ENCODE measurements at places on chromosomes 11 and 22.

- no peak for DNase-seq
Measured at GRCh38 chr11:1381793-1382425, 7.8 kb upstream of the BRSK2 start.

DNA sequence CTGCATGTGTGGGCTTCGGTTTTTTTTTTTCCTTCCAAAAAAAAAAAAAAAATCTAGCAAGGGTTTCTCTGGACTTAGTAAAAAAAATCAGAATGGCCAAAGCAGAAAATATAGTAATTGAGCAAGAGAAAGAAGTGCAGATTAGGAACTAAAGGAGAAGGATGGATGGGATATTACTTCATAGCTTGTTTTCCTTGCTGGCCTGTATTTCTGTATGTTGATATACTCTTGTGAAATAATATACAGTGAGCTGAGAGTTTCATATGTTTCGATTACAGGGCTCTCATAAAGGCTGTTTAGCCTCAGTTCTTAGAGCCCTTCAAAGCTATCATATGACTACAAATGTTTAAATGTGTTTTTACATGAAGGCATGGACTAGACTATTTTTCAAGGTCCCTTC is 34.3 kb upstream of the NFRKB start:
- DNase-seq: no peak

- no peak for DNase-seq
Measured at GRCh38 chr11:108663154-108663877, 1.6 kb upstream of the DDX10 start.

DNA sequence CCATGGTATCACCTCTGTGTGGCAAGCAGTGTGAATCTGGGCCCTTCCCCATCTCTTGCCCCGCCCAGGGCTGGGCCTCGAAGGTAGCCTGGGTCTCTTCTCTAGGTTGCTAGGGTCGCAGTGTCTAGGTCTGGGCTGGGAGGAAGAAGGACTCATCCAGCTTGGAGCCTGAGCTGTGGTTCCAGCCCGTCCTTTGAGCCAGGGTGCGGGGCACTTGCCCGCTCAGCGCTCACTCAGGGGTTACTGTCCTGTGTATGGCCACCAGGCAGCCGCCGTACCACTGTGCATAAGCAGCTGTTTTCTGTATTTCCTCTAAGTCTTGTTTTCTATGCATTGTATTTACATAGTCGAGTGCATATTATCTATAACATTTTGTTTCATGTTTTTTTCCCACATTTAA is 160.9 kb downstream of the TBC1D22A start:
- no peak for DNase-seq

GRCh38 chr11:76236092-76236999 is 30.0 kb upstream of the WNT11 start:
- peak; percentile 59 for DNase-seq

DNA sequence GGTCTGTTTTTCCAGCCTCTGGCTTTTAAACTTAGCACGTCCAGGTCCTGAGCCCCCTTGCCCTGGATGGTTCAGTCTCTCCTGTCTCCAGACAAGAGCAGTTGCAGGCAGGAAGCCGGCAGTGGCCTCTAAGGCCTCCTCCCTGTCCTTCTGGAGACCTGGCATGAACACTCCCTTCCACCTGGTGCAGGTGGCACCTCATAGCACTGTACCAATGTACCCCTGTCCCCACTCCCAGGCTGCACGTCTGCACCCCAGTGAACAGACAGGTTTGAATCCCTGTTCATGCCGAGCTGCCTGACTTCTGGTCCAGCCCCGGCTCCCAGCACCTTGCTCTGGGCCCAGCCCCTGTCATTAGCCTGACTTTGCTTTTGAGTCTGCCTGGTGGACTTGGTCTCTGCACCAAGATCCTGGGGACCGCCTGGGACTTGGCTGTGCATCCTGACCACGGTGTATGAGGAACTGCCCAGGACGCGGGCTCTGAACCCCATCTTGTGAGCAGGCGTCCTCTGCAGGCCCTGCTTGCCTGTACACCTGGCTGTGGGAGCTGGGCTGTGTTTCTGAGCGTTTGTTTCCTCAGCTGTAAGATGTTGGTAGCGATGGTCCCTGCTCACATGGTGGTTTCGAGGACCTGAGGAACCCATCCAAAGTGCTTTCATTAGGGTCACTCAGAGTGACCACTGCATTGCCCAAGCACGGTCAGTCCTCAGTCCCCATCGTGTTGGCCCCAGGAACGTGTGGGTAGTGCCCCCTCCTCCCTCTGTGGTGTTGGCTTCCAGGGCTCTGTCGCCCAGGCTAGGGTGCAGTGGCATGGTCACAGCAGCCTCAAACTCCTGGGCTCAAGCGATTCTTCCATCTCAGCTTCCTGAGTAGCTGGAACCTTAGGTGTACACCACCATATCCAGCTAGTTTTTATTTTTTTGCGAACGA is 75.0 kb upstream of the SHANK2 start:
- DNase-seq: no peak

DNA sequence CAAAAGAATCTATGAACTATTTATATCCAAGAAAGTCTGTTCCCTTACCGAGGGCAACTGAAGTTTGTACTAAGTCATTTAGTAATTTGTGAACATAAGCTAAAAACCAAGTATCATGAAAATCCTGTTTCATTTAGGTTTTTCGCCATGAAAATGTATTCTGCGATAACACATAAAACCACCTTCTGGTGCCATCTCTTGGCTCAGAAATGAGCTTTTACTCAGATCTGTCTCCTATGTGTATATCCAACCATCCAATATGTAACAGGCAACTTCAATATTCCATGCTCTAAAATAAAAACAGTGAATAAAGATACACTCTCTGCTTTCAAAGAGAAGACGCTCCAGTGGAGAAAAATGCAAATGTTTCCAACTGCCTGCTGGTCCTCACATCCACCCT is 118.1 kb upstream of the BID start:
- DNase-seq: no peak

GRCh38 chr11:102347462-102348370 is 702 bp downstream of the BIRC2 start:
- DNase-seq: no peak

DNA sequence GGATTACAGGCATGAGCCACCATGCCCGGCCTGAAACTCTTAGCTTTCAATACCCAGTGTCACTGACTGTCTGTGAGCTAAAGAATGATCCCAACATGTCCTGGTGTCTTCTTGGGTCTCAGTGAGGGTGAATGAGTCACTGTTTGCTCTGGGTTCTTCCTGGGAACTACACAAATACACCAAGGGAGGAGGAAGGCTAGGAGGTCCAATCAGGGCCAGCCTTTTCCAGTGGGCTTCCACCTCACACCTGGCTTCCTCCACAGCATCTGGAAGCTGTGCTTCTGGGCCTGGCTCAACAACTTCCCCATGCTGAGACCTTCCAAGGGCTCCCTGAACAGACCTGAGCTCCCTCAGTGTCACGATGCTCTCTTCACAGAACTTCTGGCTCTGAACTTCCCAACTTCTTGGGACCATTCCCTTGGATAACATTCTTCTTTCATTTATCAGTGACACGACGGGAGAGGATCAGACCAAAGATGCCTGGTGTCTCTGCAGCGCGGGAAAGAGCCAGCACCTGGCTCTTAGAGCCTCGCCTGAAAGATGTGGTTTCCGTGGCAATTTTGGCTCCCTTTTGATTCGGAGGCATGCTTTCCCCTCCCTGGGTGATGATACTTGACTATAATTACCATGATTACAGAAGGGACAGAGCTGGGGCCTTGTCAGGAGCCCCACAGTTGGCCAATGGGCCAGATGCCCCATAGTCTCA is 22.3 kb upstream of the CHRM4 start:
- DNase-seq: no peak

DNA sequence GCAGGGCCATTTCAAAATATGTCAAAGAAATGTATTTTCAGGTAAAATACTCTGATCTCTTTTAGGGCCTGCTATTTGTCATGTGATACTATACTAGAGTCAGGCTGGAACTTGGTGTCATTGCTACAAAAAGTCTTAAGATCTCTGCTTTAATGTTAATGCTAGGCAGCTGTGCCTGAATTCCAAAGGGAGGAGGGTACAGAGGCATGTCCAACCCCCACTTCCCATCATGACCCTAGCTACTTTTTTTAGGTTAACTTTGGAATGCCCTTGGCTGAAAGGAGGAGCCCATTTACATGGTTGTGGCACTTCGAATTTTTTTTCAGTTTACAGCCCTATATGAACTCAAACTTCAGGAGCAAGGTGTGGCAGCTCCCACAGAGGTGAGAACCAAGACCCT is 58.1 kb downstream of the OSBP2 start:
- peak; percentile 44 for DNase-seq

DNA sequence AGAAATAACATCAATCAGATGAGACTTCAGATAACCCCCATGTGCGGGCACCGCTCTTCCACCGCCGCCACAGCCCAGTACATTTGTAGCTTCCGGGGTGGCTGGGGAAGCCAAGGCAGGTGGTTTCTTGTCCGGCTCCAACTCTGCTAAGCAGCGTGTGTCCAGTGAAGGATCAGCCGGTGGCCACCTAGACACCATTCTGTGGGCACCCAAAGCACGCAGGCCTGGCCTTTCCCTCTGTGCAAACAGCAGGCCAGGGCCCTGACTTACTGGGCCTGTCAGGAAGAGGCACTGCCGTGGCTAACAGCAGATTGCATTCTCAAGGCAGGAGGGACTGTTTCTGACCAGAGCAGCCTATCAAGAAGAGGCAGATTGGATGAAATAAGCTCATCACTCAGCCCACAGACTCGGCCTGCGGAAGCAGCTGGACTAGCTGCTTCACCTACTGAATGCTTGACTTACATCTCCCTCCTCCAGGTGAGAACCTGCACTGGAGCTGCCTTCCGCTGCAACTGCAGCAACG is 74.8 kb downstream of the ETS1 start:
- DNase-seq: no peak

- DNase-seq: no peak
Measured at GRCh38 chr11:19555266-19555665, 157.4 kb upstream of the NAV2 start.

- no peak for DNase-seq
Measured at GRCh38 chr22:32518381-32518780, 43.8 kb downstream of the FBXO7 start.

DNA sequence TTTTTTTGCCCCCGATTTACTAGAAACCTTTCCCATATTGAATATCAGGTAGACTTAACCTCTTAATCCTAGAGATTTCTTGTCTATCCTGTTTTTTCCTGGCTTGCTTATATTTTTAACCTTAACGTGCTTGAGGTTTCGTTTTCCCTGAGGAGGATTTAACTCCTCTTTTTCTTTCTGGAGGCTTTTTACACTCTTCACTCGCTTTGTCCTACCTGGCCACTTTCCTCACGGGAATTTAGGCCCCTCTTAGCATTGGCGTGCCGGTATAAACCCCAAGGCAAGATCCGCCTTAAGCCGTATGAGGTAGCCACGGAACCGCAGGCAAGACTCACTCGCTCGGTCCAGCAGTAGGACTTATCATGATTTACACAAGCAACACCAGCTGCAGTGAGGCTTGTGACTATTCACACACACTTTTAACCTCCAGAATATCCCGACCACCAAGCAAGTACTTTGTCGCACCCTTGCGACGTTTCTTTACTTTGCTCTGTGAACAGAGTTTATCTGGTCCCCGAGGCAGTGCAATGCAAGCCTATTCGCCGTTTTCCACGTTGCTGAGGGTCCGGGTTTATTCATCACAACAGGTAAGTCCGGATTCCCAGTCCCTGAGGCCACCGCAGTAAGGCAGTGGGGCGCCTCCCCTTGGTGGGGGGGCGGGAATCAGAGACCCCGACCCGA is 20.6 kb upstream of the ALDH3B2 start:
- DNase-seq: no peak

- no peak for DNase-seq
Measured at GRCh38 chr11:34601085-34601444, 19.8 kb upstream of the EHF start.
